Midbrain (tissue), 1 donor: ENCODE measurements at places on chromosomes 3 and 15.
A peak's percentile ranks its signal among the peaks of the same experiment; 100 is the strongest.

- DNase-seq = no peak
Measured at GRCh38 chr15:61769557-61769956, 290.7 kb downstream of the VPS13C start.

- DNase-seq = no peak
Measured at GRCh38 chr3:9195390-9195789, 54.1 kb downstream of the SRGAP3 start.

DNA sequence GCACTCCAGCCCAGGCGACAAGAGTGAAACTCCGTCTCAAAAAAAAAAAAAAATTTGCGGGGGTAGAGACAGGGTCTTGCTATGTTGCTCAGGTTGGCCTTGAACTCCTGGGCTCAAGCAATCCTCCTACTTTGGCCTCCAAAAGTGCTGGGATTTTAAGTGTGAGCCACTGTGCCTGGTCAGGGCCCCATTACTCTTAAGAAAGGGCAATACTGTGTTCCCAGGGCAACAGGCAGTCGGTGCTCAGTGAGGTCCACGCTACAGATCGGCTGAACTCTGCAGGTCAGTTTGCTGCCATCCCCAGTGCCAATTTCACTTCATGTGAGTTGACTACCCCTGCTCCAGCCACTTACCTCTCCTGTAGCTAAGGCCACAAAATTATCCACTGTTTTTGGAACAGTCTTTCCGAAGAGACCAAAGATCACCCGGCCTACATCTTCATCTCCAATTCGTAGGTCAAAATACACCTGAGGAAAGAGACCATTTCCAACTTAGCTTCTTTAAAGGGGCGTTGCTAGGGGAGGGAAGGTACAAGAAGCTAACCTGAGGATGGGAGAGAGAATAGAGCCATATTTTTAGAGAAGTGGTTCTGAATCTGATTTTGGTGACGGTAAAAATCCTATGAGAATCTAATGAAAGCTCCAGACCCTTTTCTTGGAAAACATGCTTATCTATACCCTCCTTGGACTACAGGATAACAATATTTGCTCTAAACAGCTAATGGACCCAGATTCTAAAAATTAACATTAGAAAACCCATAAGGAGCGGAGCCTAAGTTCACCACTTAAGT, 939 bp downstream of the PPIB start:
- no peak for DNase-seq

DNA sequence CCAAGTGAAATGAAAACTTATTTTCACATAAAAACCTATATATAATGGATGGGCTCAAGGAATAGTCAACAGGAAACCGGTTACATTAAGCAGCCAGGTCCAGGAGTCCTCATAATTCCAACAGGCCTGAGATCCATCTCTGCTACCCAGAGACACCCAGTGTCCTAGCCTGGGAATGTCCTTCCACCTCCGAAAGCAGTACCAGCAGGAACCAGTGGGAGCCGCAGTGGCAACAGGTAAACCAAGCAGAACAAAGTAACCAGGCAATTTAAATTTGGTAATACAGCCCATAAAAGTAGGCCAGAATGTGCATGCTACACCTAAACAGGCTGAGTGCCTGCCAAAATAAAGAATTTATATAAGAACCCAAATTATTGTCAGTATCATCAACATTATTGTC, 195.6 kb downstream of the ZBBX start:
- DNase-seq = no peak

DNA sequence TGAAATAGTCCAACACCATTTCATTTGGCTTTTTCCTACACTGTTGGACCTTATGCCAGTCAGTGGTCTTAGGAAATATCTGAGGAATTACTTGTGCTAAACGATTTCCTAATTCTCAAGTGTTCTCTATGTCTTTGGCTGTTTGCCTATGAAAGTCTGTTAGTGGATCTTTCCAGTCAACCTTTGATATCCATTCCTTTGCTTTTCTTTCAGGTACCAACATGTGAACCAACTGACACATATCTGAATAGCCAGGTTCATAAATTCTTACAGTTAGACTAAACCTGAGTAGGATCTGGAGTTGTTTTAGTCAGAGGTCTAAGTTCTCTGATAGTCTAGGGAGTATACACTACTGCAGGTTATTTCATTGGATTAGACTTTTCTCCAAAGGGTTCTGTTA, 343.5 kb upstream of the LRRC3B start:
- DNase-seq = no peak

- no peak for DNase-seq
Measured at GRCh38 chr3:85790445-85791030, 831.7 kb downstream of the CADM2 start.

- no peak for DNase-seq
Measured at GRCh38 chr15:60889491-60889890, 339.6 kb downstream of the RORA start.

DNA sequence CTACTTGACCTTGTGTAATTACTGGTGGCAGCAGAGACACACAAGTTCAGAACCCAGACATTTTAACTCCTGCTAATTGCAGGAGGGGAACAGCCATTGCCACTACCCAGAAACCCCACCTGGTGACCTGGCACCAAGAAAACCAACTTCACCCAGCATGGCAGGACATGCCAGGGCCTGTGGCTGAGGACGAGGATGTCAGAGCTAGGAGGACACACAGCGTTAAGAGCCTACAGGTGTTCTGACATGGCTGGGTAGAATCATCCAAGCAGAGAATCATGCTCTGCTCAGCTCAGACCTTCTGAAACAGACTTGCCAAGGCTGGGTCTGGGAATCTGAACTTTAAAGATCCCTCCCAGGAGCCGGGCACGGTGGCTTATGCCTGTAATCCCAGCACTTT, 11.7 kb upstream of the SPATA12 start:
- DNase-seq = no peak

DNA sequence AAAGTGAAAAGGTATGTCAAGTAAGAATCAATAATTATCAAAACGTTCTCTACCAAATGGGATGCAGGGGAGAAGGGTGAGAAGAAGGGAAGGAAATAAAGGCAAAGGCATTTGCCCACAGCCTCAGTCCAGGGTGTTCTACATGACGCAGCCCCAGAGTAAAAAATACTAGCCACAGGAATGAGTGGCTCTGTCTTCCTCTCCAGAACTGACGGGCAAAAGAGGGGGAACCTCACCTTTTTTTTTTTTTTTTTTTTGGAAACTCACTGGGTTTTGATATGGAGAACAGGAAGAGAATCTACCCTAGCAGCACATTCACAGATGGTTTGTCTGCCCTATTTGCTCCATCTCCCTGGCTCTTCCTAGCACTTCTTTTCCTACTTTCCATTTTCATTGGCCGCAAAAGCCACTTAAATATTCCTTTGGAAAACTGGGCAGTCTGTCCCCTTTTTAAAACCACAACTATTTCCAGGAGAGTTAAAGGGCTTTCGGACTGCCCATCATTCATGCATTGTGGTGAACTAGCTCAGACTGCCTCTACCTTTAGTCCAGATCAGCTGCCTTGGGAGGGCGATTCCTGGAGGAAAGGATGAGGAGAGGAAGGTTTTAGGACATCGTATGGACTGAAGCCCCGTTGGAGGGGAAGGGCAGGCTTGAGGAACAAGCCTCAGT, 28.2 kb downstream of the B3GNT5 start:
- DNase-seq = no peak

- DNase-seq = no peak
Measured at GRCh38 chr3:119322021-119322834, 28.0 kb downstream of the ARHGAP31 start.

- DNase-seq = no peak
Measured at GRCh38 chr3:157753787-157754136, 250.5 kb upstream of the VEPH1 start.

GRCh38 chr3:53753518-53754183, 92.6 kb downstream of the CHDH start:
- DNase-seq = no peak

- DNase-seq = no peak
Measured at GRCh38 chr3:142355692-142356091, 92.1 kb downstream of the XRN1 start.

- DNase-seq = no peak
Measured at GRCh38 chr3:89256882-89257281, 149.5 kb downstream of the EPHA3 start.

DNA sequence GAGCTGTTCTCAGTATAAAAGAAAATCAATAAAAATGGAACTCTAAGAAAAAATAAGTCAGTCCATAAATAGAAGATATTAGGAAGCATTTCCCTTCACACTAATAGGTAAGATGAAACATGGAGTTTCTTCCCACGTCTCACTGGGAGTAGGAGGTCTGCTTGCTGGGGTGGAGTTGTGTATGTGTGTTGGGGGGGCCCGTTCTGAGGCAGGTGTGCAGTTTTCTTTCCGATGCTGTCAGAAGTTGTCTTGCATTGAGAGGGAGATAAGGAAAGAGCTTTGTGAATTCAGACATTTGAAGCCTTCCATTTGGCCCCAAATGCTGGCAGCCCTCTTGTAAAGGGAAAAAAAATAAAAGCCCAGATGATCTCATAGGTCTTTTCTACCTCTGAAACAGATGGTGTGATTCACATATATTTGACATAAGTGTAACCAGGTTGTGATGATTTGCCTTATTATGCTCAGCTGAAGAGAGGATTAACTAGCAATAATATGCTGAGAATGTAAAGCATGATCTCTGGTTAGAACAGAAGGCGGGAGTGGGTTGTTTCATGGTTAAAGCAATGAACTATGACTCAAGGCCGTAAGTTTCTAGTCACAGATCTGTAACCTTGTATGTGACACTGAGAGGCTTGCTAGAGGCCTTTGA, 8.8 kb downstream of the RASGRP1 start:
- no peak for DNase-seq

DNA sequence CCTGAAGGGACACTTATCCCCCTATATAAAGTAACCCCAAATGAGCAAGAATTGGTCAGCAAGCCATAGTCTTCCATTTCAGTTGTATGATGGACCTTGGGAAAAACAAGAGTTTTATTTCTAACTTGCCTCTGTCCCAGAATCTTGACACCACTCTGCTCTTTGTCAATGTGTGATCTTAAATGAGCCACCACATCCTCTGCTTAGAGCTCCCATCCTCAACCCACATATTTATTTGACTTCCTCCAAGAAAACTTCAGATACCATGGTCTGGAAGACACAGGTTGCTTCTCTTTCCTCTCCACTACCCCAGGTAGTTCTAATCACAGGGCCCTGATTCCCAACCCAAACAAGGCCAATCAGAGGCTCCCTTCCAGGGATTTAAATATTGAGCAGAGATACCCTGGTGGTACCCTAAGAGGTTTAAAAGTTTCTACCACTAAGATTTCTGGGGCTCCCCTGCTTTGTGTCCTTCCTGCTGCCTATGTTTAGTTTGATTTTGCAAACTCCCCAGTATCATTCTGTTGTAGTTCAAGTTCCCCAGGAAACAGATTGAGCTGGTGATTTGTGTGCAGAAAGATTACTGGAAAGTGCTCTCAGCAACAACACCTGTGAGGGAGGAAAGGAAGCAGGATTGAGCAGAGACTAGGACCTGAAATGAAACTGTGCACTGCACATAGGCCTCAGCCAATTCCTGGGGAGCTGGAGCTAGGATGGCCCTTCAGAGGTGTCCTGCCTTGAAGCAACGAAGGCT, 64.3 kb downstream of the MTHFS start:
- no peak for DNase-seq

GRCh38 chr3:22241110-22241509, 490.1 kb upstream of the ZNF385D start:
- DNase-seq = no peak

DNA sequence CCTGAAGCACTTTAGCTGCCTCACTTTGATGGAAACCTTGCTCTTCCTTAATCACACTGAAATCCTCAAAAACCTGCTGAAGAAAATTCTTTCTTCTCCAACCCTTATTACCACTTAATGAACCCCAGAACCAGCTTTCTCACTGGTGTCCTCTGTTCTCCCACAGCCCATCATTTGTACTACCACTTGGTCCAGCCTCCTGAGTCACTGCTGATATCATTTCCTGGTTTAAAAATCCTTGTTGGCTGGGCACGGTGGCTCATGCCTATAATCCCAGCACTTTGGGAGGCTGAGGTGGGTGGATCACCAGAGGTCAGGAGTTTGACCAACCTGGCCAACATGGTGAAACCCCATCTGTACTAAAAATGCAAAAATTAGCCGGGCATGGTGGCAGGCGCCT, 418.6 kb upstream of the KCNMB2 start:
- no peak for DNase-seq

DNA sequence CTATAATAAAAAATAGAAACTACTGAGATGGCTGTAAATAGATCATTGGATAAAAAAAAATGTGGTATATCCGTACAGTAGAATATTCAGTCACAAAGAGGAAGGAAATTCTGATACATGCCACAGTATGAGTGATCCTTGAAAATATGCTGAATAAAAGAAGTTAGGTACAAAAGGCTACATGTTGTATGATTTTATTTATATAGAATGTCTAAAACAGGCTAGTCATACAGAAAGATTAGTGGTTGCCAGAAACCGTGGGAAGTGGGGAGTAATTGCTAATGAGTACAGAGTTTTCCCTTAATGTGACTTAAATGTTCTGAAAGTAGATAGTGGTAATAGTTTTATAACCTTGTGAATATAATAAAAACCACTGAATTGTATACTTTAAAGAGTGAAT, 24.9 kb upstream of the FAH start:
- DNase-seq = no peak

DNA sequence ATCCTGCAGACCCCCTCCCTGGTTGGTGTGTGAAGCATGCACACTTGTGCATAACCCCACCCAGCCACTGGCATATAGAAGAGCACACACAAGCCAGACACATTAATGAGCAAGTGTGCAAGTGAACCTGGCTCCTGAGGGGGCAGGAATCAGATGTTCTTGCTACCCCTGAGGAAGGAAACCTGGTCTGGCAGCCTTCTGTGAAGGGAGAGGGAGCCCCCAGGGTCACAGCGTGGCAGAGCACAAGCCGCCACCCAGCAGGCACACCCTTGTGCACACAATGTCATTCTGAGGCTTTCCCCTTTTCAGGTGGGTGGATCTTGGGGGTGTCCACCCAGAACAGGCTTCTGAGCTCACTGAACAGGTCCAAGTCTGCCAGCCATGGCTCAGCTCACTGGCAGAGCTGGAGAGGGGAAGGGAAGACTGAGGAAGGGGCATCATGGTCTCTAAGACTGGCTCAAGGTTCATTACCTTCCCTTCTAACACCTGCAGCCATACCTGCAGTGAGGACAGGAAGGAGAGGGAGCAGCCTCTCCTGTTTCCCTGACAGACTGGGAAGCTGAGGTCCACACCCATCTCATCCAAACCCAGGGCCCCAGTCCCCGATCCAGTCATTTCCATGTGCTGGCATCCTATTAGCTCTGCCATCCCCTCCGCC, 31.6 kb upstream of the SEMA3F start:
- no peak for DNase-seq

- DNase-seq = no peak
Measured at GRCh38 chr3:30661098-30661873, 54.9 kb downstream of the TGFBR2 start.

GRCh38 chr3:170470063-170471016, 51.7 kb downstream of the CLDN11 start:
- peak; percentile 57 for DNase-seq

DNA sequence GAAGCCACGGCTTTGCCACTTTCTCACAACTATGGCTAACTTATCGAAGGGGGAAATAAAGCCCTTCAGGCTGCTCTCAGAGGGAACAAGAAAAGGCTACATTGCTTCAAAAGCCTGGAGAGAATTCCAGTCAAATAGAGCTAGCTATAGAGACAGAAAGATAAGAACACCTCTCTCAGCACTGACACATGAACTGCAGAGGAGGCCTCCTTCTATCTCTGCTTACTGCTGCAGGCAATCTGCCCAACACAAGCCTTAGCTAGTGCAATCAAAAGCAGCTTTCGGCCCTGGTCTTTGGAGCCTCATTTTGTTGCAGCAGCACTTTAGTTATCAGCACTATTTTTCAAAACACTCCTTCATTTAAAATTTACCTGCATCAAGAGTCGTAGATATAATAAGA, 118.4 kb upstream of the ROBO1 start:
- no peak for DNase-seq

GRCh38 chr3:159245871-159246270, 444.0 kb downstream of the MFSD1 start:
- no peak for DNase-seq

GRCh38 chr15:68199340-68199739, 5.8 kb downstream of the CALML4 start:
- DNase-seq = no peak
